ENCODE measurements at places on chromosomes 7 and 10.

GRCh38 chr7:101664436-101664835 lies 35.3 kb upstream of the MYL10 start:
- no peak for DNase-seq

DNA sequence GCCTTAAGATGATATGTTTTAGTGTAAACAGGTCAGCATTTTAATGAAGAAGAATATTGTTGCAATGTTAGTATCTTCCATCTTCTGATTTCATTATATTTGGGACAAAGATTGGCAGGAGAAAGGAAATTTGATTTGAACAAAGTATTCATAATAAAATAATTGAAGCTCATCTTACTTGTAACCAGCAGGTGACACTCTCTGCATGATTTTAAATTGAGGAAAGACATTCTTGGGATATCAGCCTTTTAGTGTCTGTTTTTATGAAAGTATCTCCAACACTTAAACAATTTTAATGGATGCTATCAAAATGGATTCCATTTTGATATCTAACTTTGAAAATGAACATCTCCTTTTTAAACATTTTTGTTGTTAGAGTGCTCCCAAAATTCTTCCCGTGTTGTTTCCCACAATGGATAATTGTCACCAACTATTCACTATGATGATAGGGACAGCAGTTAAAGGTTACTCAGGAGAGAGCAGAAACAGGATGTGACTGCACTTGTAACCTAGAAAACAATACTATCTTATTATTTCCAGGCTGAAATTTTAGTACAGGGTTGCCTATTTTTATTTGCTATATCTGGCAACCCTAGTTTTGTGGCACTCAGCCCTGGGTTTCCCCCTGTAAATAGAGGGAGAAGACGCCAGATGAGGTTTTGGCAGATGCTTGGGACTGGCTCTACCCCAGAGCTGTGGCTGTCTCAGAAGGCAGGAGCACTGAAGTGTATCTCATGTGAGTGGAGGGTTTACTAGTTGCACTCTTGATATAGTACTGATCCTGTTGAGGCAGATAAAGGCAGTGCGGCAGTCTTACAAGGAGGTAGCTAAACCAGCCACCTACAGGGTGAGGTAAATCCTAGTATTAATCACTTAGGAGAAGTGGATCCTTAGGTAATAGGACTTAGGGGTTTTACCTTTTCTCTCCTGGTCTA lies 31.0 kb upstream of the ABCB4 start:
- DNase-seq = no peak

GRCh38 chr10:3625959-3626751 lies 158.9 kb downstream of the KLF6 start:
- DNase-seq = no peak

DNA sequence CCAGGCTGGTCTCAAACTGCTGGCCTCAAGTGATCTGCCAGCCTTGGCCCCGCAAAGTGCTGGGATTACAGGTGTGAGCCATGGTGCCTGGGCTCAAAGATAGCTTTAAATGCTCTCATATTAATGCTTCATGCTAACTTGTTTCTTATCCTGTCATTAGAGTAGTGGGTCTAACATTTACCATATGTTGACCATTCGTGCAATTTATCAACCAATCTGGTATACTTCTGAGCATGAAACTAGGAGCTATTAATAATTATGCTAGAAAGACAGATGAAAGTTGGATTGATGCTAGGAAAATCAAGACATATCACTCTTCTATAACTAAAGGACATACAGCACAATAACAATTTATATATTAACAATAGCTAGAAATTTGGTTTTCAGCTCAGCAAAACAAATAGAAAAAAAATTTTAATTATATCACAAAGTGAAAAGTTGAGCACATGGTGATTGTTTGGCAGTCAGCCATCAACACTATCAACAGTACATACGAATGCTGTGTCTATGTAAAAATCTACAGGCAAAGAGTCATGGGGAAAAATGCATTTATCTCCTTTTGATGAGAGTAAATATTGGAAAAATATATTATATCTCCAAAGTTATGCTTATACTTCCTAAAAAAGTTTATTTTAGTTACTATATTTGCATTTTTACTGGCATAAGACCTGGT lies 112.1 kb upstream of the ABCB5 start:
- no peak for DNase-seq

GRCh38 chr7:72444026-72444776 lies 32.1 kb upstream of the CALN1 start:
- DNase-seq = no peak

- no peak for DNase-seq
Observed at GRCh38 chr7:17185690-17186070, 112.8 kb upstream of the AHR start.

- no peak for DNase-seq
Observed at GRCh38 chr10:108966411-108966810, 956.9 kb downstream of the XPNPEP1 start.

GRCh38 chr10:22333975-22334282 lies 11.4 kb upstream of the SPAG6 start:
- no peak for DNase-seq

DNA sequence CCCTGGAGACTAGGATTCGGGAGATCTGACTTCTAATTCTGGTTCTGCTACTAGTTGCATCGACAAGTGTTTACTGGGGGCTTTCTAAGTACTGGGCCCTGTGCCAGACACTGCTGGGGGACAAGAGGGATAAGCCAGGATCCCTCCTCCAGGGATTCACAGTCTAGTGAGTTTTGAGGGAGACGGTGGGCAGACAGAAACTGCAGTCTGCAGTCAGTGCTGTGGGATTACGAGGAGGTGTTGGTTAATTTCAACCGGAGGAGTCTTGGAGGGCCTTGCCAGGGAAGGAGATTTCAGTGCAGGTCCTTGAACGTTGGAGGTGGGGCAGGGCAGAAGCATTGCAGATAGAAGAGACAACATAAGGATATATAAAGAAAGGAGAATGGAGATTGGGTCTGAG lies 3.5 kb upstream of the KCNH2 start:
- DNase-seq = no peak

GRCh38 chr7:5248201-5248885 lies 34.4 kb upstream of the SLC29A4 start:
- no peak for DNase-seq

DNA sequence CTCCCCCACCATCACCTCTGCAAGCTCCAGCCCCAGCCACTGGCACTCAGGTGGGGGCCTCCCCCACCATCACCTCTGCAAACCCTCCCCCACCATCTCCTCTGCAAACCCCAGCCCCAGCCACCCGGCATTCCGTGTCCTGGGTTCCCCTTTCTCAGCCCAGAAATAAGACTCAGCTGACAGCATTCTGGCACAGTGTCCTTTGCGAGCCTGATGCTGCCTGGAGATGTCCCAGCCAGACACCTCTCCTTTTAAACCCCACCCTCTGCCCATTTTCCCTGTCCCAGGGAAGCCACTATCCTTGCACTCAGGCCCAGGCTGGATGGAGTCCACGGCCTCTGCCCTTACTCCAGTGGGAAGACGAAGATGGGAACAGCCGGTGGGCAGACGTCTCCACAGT lies 49.8 kb downstream of the ELFN1 start:
- DNase-seq = no peak

DNA sequence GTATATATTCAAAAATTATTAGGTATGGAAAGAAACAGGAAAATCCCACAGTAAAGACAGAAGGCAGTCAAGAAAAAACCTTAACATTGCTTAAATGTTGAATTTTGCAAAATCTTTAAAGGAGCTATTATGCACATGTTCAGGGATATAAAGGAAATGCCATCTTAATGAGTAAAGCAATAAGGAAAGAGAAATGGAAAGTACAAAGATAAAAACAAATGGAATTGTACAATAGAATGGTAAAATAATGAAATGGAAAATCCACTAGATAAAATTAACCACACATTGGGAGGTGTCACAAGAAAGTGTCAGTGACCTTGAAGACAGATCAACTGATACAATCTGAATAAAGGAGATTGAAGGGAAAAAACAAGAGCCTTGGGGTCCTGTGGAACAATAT lies 82.0 kb downstream of the KIF20B start:
- DNase-seq = no peak

- no peak for DNase-seq
Observed at GRCh38 chr7:77800158-77800557, 1.6 kb downstream of the PHTF2 start.

- no peak for DNase-seq
Observed at GRCh38 chr10:4586776-4587175, 239.2 kb upstream of the AKR1E2 start.

GRCh38 chr7:71900556-71900955 lies 511.6 kb downstream of the CALN1 start:
- no peak for DNase-seq

GRCh38 chr10:97682042-97682441 lies 5.0 kb downstream of the AVPI1 start:
- no peak for DNase-seq

- DNase-seq = no peak
Observed at GRCh38 chr7:13107291-13107690, 419.9 kb downstream of the ARL4A start.

DNA sequence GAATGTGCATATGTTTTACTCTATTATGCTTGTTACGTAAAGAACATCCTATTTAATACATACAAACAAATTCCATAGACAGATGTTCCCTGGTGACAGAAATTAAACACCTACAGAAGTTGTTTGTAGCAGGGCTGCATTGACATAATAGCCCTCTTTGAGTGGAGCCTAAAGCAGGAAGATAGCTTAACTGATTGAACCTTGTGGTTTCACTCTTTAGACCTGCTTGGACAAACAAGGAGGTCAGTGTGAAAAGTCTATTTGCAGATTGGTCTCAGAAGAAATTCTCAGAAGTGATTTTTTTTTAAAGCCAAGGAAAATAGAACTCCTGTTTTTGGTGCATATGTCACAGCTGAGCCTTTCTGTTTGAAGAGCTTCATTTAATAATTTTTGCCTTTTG lies 121.3 kb downstream of the PPP1R9A start:
- DNase-seq = no peak

GRCh38 chr7:140609646-140610045 lies 31.0 kb downstream of the DENND2A start:
- DNase-seq = no peak

- DNase-seq = no peak
Observed at GRCh38 chr10:59805014-59805413, 51.8 kb upstream of the MRLN start.

- no peak for DNase-seq
Observed at GRCh38 chr7:128121711-128122530, 90.7 kb upstream of the LRRC4 start.

DNA sequence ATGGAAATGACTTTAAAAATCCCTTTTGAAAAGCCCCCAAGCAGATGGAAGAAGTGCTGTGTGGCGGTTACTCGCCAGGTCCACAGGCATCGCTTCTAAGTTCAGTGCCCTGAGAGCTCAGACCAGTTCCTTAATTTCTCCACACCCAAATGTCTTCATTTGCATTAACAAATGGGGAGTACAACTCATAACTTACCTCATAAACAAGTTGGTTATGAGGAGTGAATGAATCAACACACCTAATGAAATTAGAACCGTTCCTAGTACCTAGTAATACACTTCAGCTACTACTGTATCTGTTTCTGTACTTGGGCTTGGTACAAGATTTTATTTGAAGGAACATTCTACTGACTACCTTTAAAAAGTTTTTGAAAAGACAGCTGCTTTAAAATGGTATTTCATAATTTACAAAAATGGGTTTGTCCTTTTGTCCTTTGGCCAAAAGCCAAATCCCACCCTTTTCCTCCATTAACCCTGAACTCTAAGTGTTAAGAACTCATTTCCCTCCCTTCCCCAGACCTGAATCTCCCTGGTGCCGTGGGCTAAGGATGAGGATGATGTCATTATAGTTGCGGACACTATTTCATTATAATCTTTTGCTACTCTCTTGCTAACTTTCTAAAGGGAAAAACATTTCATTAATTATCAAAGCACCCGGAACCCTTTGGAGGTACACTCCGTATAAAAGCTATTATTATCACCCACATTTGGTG lies 221.5 kb upstream of the CELF2 start:
- no peak for DNase-seq

GRCh38 chr7:137404660-137405317 lies 61.3 kb upstream of the PTN start:
- DNase-seq = no peak

DNA sequence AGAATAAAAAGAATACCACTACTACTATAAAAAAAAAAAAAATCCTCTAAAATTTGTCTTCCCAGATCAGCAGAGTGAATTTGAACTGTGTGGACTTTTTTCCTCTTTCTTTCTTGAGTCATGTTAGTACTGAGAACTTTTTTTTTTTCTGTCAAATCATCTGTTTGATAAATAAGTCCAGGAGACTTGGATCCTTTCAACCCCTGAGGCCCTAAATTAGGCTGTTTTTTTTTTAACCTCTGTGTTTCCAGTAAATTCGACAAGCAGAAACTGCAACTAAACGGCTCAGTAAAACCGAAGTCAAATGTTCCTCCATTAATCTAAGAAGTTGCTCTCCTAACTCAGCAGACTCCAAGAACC lies 2.7 kb downstream of the MAP3K8 start:
- DNase-seq = no peak

- no peak for DNase-seq
Observed at GRCh38 chr7:32154797-32155196, 84.6 kb upstream of the PDE1C start.

DNA sequence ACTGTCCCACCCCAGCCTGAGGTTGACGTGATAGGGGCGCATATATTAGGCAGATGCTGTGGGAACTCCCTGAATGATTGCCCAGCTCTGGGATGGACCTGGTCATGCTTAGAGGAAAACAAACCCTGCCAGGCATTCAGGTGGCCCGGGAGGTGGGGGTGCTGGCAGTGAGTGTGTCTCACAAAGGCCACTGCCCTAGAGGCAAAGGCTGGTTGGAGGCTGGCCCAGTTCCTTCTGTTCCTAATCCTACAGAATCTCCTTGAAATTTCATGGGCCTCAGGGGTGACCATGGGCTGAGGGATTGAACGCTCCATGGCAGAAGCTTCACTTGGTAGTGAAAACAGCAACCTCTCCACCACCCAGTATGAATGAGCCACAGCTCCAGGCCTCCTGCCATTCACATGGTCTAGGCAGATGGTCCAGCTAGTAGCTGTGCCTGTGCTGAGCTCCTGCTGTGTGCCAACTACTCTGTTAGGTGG lies 25.6 kb downstream of the ADRA2A start:
- no peak for DNase-seq

- DNase-seq = no peak
Observed at GRCh38 chr10:123878666-123879303, 12.8 kb downstream of the CPXM2 start.

GRCh38 chr7:45593121-45593541 lies 19.0 kb downstream of the ADCY1 start:
- DNase-seq = no peak

GRCh38 chr7:102305414-102306268 lies 19.0 kb downstream of the SH2B2 start:
- no peak for DNase-seq

DNA sequence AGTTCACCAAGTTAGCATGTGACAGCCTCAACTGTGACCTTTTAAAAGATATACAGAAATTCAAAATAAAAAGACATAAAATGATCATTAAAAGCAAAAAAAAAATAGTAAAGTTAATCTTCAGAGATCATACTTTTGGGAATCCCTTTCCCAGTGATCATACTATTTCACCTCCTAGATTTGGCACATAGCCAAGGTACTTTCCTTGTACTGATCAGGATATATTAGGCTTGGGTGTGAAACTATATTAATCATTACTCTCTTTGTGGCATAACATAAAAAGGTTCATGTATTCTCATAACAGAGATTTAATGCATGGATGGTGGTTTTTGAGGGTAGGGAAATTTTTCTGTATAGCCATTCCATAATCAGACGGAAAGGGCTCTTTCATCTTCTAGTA lies 109.6 kb upstream of the ZWINT start:
- no peak for DNase-seq

All from stimulated activated CD8-positive, alpha-beta memory T cell treated with anti-CD3 and anti-CD28 coated beads, Interleukin-4, amount 100 ng/mL, for 1 hour (primary cell).